Aorta (tissue), 5 donors: ENCODE measurements at places on chromosomes 6 and 20.

DNA sequence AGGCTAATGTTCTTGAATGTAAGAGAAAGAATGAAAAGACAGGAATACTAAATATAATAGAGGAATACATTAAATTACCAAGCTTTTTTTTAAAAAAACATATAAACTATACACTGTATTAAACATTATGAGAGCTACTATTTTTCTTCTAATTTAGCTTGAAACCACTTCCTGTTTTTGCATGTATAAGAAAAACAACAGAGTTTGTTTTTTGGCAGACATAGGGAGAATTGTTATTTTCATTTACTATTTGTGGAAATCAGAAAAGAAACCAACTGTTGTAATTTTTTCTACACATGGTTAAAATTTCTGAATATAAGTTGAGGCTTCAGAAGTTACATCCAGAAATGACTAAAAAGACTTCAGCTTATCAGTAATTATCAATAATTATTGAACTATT lies 991.8 kb upstream of the GJE1 start:
- no peak for DNase-seq

DNA sequence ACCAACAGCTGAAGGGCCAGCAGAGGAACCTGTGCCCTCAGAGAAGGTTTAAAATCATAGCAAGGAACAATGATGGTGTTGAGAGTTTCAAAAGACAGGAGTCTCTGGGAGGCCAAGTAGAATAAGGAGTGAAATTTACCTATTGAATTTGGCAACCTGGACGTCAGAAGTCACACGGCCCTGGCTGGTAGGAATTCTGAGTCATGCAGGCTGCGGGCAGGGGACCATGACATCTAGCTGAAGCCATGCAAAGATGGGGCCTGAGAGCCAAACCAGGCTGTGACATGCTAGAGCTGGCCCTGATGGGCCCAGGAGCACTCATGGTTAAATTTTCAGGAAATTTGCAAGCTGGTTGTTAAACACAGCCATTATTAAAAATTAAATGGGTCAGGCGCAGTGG lies 64.0 kb upstream of the SNX9 start:
- no peak for DNase-seq

- DNase-seq = no peak
These were observed 101.1 kb downstream of the HIVEP1 start for GRCh38 chr6:12113190-12113577.

DNA sequence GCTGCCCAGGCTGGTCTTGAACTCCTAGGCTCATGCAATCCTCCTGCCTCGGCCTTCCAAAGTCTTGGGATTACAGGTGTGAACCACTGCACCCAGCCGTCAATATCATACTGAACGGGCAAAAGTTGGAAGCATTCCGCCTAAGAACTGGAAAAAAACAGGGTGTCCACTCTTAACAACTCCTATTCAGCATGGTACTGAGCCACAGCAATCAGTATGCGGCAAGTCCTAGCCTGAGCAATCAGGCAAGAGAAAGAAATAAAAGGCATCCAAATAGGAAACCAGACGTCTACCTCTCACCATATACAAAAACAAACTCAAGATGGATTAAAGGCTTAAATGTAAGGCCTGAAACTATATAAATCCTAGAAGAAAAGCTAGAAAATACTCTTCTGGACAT lies 83.1 kb downstream of the FKBP5 start:
- no peak for DNase-seq

GRCh38 chr6:128242765-128243403 lies 277.5 kb downstream of the PTPRK start:
- DNase-seq = no peak

DNA sequence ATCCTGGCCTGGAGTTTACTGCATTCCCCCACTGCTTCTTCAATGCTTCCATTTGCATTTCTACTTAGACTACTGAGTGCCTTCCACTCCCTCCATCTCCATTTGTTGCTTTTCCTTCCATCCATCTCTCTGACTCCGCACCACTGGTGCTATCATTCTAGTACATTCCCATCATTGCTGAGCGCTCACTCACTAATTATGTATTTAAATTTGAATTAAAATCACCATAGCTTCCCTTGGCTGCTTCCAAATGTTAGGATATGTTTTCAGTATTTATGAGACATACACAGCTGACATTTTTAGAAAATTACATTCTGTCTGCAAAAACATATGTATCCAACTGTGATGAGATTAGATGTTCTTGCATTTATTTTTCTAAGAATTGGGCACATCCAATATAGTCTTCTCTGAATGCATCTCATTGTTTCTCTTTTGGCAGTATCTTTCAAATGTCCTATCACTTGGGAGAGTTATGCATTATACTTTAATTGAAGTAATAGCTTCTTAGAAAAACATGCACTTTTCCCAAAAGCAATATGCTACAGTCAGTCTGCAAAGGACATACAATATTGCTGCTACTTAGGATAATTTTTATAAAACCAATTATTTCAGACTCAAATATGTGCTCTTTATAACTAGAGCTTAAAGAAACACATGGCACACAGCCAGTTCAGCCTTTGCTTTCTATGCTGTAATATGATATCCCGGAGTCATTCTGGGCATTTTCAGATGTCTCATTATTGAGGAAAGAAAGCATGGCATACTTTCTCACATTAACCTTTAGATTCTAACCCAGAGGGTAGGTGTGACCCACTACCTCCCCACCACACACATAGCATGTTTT lies 12.1 kb upstream of the COL21A1 start:
- DNase-seq = no peak

DNA sequence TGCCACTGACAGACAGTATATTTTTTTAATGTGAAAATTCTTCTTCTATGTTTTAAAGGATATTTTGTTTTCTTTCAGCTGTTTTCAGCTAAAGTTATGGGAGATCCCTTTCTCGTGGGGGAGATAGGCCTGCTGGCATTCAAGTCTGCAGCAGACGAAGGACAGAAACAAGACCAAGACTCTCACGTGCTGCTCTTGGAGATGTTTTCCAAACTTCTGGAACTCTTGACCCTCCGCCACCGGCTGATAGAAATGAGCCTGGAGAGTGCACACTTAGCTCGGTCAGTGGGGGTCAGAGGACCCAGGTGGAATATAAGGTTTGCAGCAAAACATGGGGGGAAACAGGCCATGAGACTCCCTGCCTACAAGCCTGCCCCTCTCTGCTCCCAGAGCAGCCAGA lies 120.5 kb downstream of the CD164 start:
- DNase-seq = no peak

DNA sequence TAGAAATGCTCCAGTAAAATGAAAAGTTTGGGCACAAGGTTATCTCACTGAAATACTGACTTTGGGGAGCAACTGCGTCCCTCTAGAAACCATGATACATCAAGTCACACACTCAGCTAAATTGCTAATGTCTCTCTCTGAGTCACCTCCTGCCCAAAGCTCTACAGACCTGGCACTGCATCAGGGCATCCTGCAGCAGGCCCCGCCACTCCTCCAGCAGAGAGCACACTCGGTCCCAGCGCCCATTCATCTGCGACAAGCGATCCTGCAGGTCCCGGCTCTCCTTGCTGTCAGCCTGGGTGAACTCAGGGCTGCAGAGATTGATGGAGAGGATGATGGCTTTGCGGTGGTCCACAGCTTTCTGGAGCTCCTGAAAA lies 329.0 kb downstream of the ESR1 start:
- no peak for DNase-seq

DNA sequence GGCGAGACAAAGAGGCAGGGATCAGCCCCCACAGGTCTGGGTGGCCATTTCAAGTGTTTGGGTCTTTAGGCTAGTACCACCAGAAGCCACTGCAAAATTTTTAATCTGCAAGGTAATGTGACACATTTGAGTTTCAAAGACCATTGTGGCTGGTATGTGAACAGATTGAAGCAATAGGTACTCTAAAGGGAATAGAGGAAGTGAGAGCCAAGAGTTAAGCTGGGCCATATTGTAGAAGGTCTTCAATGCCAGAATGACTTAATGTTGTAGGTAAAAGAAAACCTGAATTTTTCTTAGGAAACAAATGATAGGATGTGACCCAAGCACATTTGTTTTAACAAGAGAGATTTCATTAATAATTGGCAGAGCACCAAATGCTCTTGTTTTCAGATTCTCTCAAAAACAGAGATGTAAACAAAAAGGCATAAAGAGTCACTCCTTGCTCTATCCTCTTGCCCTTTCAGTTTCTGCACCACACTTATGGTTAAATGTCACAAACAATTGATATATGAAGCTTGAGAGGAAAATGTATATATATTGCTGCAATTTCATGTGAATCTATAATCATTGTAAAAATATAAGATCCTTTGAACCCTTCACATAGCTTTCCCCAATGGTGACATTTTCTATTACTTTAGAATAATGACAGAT lies 307.1 kb upstream of the PLN start:
- no peak for DNase-seq

GRCh38 chr20:3923818-3924217 lies 34.6 kb downstream of the PANK2 start:
- DNase-seq = no peak

DNA sequence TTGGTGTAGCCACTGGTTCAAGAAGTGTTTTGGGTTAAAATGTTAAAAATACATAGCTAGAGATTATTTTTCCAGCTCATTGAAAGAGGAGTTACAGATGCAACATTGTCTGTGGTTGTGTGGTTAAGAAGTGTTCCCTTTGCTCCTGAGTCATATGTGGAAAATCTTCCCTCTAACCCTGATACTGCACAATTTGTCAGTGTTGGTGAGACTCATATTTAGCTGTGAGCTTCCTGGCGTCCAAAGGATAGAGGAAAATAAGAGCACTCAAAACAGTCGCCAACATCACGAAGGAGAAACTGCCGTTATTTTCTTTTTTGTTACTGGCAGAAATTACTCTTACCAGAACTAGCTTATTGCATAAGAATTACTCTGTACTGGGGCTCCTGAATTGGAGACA lies 250.4 kb downstream of the CDH4 start:
- DNase-seq = no peak

- peak; percentile 50 for DNase-seq
These were observed 2.9 kb downstream of the ZNF335 start for GRCh38 chr20:45968801-45969711.

- DNase-seq = no peak
These were observed 14.8 kb downstream of the TRIM31 start for GRCh38 chr6:30097902-30098768.

DNA sequence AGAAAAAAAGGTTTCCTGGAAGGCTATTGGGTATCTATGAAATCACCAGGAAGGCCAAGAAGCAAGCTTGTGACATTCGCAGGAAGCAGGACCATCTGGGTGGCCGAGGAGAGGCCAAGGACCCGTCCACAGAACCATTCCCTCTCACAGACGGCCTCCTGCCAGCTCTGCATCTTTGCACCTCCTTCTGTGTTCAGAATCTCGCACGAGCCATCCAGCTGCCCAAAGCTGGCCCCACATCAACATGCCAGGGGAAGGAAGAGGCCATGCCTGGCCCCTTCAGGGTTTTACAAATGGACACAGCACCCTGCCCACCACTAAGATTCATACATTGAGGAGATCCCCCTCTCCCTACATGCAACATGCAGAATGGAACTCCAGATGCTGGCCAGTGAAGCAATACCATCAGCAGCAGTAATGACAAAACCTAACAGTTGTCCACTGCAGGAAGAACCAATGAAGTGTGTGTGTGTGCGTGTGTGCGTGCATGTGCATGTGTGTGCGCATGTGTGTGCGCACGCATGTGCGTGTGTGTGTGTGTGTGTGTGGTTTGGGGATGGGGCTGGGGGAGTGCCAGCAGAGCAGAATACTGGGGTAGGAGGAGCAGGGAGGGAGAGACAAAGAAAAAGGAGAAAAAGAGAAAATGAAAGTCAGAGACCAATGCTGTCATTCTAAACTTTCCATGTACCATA lies 184.2 kb upstream of the FOXQ1 start:
- no peak for DNase-seq

DNA sequence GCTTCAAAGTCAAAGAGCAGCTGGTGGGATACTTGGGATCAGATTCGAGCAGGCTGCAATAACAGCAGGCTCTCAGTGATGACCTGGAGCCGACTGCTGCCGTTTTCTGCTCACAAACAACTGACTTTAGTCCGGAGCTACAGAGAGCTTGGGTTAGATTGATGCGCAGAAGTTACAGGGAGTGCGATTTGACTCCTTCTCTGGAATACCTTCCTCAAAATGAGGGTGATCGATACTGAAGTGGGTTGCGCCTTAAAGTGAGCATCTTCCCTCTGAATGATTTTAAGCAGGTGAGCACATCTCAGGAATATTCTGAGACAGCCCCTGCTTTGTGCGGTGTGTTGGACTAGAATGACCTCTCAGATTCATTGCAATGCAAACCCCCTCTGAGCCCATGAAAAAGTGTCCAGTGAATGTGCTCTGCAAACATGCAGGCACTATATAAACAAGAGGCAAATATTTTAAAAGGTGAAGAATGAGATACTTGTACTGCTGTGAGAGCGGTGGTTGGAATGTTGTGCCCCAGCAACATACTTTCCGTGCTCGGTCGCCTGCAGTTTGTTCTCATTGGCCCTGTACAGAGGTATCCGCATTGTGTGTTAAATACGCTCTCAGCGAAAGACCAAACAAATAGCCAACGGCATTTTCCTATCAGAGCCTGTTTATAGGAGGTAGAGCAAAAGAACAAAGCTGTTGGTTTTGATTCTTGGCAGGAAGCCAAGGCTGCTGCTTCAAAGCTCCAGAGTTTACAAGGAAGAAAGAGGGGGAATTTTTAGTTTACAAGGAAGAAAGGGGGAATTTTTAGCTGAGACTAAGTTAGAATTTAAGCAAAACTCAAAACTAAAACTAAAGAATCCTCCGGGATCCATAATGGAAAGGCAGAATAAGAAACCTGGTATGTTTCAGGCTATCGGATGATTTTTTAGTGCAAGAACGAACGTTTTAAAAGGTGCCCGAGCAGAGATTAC lies 67.7 kb downstream of the PHACTR2 start:
- no peak for DNase-seq

GRCh38 chr6:156703719-156704118 lies 73.5 kb upstream of the ARID1B start:
- no peak for DNase-seq

DNA sequence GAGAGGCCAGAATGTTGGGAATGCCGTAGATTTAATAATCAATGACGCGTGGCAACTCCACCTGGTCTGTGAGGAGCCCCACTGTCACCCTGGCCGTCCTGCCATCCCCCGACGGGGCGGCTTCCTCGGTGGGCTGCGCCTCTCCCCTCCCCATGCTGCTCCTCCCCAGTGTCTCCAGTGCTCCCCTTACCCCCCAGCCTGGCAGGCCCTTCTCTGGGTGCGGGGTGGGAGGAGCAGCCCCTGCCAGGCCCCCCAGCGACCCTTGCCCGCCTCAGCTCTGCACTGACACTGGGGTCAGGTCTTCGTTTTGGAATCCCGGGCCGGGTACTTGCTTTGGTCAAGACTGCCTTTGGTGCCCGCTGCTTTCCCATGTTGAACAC lies 82.3 kb upstream of the FRMD1 start:
- no peak for DNase-seq

DNA sequence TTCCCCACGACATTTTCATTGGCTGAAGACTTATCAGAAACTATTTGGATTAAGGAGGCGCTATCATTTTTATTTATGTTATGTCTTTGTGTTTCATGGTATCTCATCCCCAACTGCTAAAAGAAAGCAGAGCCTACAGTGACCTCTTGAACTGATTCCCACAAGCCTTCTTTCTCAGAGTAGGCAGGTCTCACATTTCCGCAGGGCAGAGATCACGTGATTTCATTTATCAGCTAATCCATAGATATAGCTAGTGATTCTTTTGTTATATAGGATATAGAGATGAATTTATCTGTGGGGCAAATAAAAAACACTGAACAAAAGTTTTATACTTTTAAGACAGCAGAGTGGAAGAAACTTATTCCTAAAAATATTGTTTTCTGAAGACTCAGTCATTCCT lies 25.0 kb upstream of the POPDC3 start:
- no peak for DNase-seq

GRCh38 chr6:74632196-74632875 lies 573.5 kb downstream of the COL12A1 start:
- no peak for DNase-seq
